ENCODE measurements at places on chromosomes 6 and 20. TPM values are rescaled to one million over a fixed set of nuclear protein-coding genes. Genes with fewer than 3 reads are reported as not detected.

GRCh38 chr6:36622901-36623546 lies 28.9 kb downstream of the SRSF3 start:
- DNase-seq, result no peak

- DNase-seq, result no peak
Observed at GRCh38 chr6:44190715-44191114, 26.0 kb upstream of the MYMX start.

Gene CAP2
- total RNA-seq, result 118 TPM

Gene ULBP3
- total RNA-seq, result 0.83 TPM

DNA sequence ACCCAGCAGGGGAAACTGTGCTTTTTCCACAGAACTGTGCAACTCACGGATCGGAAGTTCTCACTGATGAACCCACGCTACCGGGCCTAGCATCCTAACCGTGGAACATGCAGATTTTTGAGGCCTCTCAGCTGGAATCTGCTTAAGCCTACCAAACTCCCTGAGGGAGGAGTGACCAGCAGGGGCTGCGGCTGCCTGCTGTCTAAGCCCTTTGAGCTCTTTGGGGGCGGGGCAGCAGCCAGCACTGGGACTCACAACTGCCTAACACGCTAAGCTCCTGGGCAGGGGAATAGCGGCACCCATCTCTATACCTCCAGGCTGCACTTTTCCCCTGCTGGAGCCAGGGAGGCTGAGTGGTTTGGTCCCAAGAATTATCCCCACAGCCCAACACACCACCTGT lies 20.4 kb upstream of the METTL24 start:
- DNase-seq, result no peak
